ENCODE measurements at places on chromosomes 16 and 17.

DNA sequence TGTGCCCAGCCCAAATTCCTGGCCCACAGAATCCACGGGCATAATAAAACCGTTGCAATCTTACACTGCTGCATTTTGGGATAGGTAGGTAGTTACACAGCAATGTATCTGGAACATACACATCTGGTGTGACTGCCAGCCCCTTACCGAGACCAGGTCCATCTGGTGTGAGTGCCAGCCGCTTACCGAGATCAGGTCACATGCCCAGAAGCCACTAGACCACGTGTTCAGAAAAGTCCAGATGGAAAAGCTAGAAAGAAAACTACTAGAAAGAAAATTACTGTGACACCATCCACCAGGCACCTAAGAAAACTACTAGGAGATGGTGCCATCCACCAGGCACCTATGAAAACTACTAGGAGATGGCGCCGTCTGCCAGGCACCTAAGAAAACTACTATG, 19.4 kb downstream of the PIK3R5 start:
- DNase-seq = no peak

- DNase-seq = no peak
Measured at GRCh38 chr17:75778861-75779249, 5.8 kb upstream of the UNK start.

DNA sequence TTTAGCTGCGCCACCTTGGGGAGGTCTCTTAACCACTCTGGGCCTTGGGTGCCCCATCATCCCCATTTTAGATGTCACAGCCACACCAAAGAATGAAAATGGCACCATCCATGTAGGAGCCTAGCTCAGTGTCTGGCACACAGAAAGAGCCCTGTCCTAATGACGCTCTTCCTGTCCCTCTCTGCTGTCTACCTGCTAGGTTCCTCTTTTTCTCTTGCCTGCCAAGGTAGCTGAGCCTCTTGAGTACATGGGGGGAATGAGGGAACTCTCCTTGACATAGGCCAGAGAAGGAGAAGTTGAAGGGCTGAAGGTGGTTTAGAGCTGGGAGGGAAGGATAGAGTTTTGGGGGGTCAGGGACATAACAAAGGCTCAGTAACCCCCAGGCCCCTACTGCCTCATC, 1.8 kb downstream of the RUNDC3A start:
- DNase-seq = no peak

- no peak for DNase-seq
Measured at GRCh38 chr16:995783-996182, 14.2 kb downstream of the SOX8 start.

- no peak for DNase-seq
Measured at GRCh38 chr17:43033948-43034881, 9.2 kb downstream of the RND2 start.

GRCh38 chr16:68369168-68369567, 58.3 kb downstream of the PRMT7 start:
- DNase-seq = no peak

GRCh38 chr17:47807421-47807820, 14.2 kb downstream of the OSBPL7 start:
- no peak for DNase-seq

Measured in fibroblast of skin of abdomen (primary cell).